ENCODE measurements at places on chromosomes 3 and 15.

- DNase-seq: no peak
These were observed 151.7 kb downstream of the ROBO2 start for GRCh38 chr3:77191640-77192039.

DNA sequence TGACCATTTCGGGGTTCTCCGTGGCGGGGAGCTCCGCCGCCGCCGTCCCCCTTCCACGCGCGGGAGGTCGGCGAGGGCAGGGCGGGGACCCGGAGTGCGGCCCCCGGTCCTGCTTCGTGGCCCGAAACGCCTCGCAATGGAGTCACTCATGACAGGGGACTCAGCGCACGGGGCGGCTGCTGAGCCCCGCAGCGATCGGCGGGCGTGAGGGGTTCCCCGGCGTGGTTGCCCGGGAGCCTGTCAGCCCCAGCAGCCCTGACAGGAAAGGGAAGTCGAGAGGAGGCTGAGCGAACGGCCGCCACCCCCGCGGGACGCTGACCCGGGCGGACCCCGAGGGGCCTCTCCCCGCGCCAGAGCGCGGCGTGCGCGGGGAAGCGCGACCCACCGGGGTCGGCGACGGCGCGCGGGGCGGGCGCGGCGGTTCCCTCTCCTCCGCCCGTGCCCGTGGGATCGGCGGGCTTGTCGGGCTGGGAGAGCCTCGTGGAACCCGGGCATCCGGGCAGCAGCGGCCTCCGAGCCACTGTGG, 564 bp upstream of the PIGZ start:
- peak; percentile 65 for DNase-seq

GRCh38 chr3:62096521-62096920, 276.8 kb downstream of the FEZF2 start:
- no peak for DNase-seq

DNA sequence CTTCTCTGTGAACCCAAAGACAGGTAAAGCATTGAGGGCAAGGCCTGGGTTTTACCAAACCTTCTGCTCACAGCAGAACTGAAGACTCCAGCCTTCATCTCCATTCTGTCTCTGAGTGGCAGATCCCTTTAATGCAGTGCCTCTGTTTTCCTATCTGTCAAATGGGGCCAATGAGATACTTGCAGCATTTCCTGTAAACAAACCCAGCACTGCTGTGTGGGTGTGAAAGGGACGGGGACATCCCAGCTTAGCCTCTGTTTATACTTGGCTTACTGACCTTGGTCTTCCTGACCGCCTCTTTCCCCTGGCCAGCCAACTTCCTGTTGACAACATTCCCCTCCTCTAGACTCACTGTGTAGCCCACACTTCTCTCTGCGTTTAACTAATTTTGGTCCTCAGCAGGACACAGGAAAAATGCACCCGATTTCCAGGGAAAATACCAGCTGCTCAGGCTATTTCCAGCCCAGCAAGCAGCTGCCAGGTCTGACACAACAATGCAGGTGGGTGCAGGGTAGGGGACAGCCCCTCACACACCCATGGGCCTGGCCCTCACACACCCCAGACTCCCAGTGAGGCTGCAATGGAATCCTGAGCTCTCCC, 105.9 kb upstream of the HERC1 start:
- DNase-seq: no peak

- DNase-seq: no peak
These were observed 35.1 kb downstream of the EIF2AK4 start for GRCh38 chr15:39969002-39969394.

DNA sequence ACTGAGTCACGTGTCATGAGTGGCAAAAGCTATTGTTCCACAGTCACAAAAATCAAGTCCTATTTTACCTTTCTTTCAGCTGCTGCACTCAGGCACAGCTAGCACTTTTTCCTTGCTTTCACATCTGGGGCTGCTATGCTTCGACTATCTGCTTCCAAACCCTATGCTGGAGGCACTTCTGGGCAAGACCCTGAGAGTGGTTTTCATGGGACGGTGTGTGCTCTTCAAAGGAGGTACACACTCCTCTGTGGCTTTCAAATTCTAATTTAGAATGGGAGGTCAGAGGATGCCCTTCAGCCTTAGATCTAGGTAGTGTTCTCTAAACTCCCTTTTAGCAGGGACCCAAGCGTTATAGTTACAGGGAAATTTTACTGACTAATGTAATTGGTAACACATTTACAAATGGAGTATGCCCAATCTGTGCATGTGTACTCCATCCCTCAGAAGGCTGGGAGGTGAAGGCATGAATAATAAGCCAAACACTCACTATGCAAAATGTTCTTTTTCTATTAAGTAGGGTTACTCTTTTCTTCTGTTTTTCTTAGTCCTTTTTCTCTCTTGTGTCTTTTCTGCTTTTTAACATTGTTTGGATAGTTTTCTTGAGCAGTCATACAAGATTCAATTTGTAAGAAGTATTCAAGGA, 188.3 kb downstream of the LSAMP start:
- no peak for DNase-seq

GRCh38 chr3:152323834-152324233, 55.1 kb downstream of the MBNL1 start:
- DNase-seq: no peak

DNA sequence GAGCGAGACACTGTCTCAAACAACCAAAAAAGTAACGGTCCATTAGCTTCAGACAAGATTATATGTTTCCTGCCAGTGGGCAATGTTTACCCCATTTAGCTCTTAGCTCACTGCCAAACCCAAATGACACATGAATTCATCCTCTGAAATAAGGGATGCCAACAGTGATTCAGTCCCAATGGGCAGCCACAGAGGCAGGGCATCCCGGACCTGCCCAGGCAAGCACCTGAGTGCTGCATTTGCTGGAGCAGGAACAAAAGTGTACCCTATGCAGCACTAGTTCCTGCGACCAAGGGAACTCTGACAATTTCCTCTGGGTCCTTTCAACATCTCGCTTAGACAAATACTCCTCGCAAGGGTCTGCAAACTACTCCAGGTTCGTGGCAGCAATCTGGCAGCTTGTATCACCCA, 8.0 kb downstream of the IP6K2 start:
- DNase-seq: no peak

- DNase-seq: peak; percentile 34
These were observed 49.4 kb upstream of the INSYN1 start for GRCh38 chr15:73802431-73803041.

DNA sequence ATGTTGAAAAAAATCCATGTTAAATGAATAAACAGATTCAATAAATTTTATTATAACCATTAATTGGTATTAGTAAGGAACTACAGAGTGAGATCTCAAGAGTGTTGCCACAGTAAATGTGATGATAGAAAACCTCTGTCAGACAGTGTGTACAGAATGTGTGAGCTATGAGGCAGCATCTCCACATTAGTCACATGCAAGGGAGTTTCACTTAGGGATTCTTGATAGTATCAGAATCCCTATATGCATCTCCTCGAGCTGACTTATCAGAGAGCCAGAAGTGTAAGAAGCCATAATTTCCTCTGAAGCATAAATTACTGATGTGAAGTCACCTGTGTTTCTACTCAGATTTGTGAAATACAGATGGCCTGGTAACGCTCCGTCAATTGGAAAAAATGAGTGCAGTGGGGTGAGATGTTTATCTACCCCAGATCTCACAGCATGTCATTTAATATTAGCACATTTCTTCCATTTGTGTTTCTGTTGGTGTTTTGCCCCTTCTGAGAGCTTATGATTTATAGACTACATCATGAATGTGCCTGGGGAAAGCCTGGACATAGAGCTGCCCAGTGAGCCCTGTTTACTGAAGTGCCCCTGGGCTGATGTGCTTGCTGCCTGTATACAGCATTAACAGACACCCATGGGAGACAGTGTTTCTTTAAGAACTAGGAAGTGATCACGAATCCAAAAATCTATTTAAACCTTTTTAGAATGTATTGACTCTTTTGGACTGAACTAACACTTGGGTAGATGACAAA, 262.4 kb downstream of the CPNE4 start:
- DNase-seq: peak; percentile 51

GRCh38 chr3:45499529-45499928, 95.0 kb upstream of the LIMD1 start:
- peak; percentile 45 for DNase-seq

GRCh38 chr15:40847223-40847961, 3.5 kb downstream of the SPINT1 start:
- peak; percentile 31 for DNase-seq

GRCh38 chr3:43641306-43642114, 19.7 kb upstream of the ANO10 start:
- DNase-seq: no peak

DNA sequence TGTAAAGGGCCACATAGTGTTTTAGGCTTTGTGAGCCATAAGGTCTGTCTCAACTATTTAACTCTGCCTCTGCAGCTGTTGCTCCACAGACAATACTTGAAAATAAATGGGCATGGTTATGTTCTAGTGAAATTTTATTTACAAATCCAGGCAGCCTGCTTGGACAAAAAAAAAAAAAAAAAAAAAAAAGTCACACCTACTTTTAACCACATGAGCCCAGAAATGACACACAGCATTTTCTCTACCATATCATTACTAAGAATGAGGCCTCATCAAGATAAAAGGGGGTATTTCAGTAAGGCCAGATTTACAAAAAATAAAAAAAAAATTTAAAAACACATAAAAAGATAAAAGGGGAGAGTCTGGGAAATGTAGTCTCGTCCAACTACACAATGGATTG, 1.7 kb upstream of the NGLY1 start:
- DNase-seq: no peak

DNA sequence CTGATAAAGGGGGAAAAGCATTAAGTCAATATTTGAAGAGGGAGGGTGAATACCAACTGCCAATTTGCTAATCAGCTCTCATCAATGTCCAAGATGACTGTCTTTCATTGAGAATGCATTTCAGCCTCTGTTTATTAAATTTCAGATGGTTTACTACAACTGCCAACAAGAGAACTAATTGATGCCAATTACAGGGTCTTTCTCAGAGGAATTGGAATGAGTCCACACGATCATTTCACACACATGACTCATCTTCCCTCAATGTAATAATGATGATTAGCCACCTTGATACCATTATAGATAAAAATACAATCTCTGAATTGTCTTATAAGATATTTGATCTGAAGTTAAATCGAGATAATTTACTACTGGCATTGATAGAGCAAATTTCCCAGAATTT, 1274.4 kb downstream of the ROBO2 start:
- no peak for DNase-seq
